ENCODE measurements at places on chromosomes 5 and 9. TPM values are rescaled to one million over a fixed set of nuclear protein-coding genes. Genes with fewer than 3 reads are reported as not detected.

The OR1J2 gene
- 0.23 TPM for total RNA-seq

The C5orf58 gene
- not detected for total RNA-seq

The GMCL2 gene
- not detected for total RNA-seq

The DMRT2 gene
- not detected for total RNA-seq
